Esophagus squamous epithelium (tissue), 5 donors: ENCODE measurements at places on chromosomes 5 and 9.

GRCh38 chr5:131581702-131582101 is 53.3 kb downstream of the RAPGEF6 start:
- no peak for DNase-seq

- DNase-seq: no peak
Observed at GRCh38 chr9:138122676-138123075, 245.1 kb downstream of the CACNA1B start.

- no peak for DNase-seq
Observed at GRCh38 chr9:16247188-16247875, 623.1 kb downstream of the BNC2 start.

DNA sequence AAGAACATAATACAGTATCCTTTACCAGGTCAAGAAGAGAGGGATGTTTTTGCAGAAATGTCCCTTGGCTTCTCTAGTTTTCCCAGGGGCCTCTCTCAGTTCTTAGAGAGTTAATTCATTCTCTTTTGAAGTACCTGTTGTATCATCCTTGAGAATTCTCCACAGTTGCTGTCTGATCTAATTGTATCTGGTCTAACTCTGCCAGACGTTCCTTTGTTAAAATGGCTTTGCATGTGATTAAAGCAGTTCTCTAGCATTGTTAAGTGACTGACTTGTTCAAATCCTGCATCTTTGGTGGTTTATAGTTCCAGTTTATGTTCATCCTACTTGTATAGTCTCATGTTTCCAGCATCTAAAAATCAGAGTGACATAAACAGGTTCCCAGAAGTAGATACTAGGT is 65.0 kb downstream of the KIAA1958 start:
- no peak for DNase-seq

DNA sequence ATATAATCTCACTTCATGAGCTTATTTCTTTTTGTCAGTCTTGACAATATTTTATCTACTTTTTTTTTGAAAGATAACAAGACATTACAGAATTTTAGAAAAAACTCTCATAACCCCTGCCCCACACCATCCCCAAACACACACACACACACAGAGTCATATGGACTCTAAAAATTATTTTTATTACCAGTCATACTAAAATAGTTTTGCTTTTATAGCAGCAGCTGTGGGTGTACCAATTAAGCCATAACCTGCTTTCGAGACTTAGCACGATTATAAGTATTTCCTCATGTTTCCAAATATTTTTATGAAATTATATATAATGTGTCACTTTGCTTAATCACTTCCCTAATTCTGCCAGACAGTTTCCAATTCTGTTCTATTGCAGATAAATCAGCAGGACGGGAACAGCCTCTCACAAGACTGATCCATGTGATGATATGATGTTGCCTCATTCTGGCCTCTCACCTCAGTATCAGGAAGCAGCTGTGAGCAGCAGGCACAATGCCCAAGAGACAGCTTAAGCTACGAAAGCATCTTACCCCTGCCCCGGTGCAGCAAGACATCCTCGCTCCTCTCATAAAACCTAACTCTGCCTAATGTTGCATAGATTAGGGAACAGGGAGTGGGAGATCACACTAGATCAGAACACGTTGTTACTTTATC is 7.0 kb downstream of the PDCL start:
- DNase-seq: no peak
